ENCODE measurements at places on chromosomes 3 and 15. TPM values are rescaled to one million over a fixed set of nuclear protein-coding genes. Genes with fewer than 3 reads are reported as not detected.

- no peak for DNase-seq
Observed at GRCh38 chr3:66561367-66561766, 60.5 kb upstream of the LRIG1 start.

GRCh38 chr3:139676632-139677387, 962 bp downstream of the NMNAT3 start:
- DNase-seq = no peak

GRCh38 chr3:146177519-146177918, 16.5 kb upstream of the PLOD2 start:
- DNase-seq = no peak

DNA sequence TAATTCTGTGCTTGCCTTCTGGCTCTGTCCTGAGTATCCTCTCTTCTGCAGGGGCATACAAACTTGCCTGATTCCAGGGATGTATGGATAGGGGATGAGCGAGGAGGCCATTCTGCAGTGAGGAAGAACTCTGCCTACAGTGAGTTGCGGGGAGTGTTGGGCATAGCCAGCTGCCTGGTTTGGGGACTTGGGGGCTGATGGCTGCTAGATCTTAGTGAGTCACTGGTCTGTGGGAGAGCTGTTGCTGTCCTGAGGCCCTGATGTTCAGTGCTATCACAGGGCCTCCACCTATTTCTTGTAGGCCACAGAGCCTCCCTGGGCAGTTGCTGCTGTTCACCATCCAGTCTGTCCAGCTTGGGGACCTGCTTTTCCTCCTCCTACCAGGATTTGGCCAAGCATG, 20.3 kb downstream of the CDAN1 start:
- no peak for DNase-seq

DNA sequence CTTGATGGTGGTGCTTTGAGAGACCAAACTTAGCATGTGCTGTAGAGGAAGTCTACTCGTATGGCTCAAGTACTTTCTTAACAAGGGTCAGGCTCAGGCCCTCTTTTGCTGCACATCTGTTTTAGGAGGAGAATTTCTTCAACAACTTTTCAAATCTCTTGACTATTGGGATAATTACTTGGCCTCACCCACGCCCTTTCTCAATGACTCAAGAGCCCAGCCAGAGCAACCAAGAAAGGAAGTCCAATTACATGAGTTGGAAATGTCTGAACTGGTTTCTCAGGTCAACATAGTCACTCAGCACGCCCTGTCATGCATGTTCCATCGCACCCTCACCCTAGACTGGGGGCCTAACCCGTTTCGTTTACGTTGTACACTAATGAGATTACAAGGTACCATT, 44.8 kb upstream of the UMPS start:
- DNase-seq = no peak

Gene PLCB2
- 76.7 TPM for total RNA-seq

Gene CHRNA5
- total RNA-seq = 0.23 TPM

- DNase-seq = no peak
Observed at GRCh38 chr15:74200412-74200815, 2.2 kb downstream of the STRA6 start.

Measured in lung (tissue), 17 donors.